ENCODE measurements at places on chromosomes 5 and 9.

DNA sequence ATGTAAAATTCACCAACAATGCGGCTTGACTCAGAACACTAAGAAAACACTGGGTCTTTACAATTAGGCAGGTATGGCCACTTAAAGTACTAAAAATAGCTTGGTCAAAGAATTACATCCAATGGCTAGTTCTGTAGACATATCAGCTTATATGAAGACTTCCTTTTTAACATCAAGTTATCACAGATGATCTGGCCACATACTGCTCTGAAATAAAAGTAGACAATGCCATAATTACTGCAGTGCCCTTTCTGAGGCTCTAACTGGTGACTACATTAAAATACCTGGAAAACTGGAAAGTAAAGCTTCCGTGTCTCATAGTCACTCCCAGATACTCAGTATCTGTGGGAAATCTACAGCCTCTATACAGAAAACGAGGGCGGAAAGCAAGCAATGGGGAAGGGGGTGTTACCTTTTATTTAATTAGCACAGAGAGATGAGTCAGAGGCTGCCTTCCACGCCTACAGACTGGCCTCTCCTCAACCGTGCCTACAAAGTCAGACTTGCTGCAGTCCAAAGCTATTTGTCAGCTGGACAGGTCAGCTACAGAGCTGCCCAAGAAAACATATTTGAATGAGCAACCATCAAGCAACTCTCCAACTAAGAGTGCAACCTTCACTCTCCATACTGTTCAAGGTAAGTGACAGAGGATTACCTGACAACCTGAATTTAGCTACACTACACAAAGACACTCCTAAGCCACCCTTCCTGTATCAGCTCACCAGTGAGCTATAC lies 8.7 kb downstream of the SERINC5 start:
- peak; percentile 47 for DNase-seq

DNA sequence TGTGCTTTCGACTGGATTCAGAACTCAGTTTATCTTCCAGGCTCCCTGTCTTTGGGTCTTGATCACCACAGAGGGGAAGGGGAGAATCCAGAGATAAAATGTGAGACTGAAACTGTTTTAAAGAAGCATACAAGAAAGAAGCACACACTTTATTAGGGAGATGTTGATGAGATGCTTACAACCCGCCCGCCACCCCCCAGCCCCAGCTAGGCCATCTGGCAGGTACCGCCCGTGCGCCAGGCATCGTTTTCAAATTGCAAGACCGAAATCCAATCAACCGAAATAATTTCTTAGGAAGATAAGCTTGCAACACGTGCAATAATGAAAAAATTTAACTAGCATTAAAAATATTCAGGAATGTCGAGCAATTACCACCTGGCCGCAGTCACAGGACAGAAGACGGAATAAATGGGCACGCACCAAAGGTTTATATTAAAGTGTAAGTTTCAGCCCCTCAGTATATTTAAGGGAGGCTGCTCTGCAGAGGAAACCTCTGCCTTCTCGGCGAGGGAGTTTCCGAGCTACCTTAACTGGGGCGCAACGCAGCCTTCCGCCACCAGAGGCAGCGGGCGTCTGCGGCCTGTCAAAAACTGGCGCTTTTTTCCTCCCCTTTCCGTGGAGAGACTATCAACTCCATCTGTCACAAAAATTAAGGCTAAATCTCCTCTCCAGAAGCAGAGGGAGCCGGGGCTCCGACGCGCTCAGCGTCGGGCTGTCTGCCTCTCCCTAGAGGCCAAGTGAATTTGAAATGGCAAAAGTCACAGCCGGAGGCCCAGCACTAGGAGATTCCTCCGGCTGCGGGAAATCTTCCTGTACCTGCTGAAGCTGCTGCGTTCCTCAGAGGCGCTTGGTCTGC lies 996 bp upstream of the GAS1 start:
- peak; percentile 20 for DNase-seq

GRCh38 chr9:37953206-37953774 lies 49.4 kb upstream of the SLC25A51 start:
- DNase-seq = no peak

- DNase-seq = no peak
Observed at GRCh38 chr9:136223871-136224640, 19.1 kb upstream of the LHX3 start.

DNA sequence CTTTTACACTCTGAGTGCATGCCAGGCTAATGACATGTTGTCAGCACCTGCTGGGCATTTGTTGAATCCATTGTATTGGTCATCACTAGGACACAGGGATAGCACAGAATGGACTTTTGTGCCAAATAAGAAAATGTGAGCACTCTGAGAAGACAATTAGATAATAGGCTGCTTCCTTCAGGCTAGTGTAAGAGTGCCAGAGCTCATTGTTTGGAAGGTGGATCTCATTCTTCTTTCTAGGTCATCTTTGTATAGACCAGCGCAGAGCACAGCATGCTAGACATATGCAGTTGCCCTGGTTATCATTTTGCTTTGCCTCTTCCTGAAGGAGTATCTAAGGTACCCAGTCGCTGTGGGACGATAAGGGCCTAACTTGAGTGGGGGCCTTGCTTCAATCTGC lies 493.4 kb upstream of the COX7C start:
- no peak for DNase-seq

DNA sequence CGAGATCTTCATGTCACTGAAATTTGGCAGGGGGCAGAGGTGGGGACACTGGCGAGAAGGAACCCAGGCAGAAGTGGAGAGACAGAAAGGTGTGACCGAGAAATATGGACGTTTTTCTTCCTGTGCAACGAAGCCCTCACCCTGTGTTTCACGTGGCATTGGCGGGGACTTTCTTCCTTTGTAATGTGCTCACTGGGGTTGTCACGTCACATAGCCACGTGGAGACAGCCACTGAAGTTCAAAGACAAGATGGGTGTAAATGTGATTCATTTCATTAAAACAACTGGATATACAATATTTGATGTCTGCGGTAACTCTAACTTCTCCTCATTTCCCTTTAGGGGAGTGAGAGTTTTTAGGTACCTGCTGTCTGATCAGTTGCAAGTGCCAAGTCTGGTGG lies 225.7 kb downstream of the FSTL4 start:
- DNase-seq = no peak

GRCh38 chr5:67748165-67748690 lies 467.3 kb upstream of the PIK3R1 start:
- DNase-seq = no peak

GRCh38 chr5:142506046-142506445 lies 179.8 kb downstream of the FGF1 start:
- DNase-seq = no peak

GRCh38 chr5:150758531-150759333 lies at the start of gene DCTN4:
TSS of gene DCTN4 (minus strand) at chr5:150759017. CDS start at chr5:150758993, 24 bp downstream.
- peak; percentile 97 for DNase-seq

All from NCI-H774 (cell line).